ENCODE measurements at places on chromosomes 5 and 9.

DNA sequence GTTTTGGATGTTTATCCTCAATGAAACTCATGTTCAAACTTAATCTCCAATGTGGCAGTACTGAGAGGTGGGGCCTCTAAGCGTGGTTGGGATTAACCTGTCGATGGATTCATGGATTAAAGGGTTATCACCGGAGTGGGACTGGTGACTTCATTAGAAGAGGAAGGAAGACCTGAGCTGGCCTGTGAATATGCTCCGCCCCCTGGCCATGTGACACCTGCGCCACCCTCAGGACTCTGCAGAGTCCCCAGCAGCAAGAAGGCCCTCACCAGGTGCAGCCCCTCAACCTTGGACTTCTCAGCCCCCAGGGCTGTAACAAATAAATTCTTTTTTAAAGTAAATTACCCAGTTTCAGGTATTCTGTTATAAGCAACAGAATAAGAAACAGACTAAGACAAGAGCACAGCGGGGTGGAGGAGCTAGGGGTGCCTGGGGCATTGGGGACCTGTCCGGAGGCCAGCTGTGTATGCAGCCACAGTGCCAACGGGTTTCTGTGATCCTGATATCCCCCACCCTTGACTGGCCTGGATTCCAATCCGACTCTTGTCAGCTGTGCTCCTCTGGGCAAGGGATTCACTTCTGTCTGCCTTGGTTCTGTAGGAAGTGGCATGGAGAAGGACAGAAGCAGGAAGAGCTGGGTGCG, 3.2 kb upstream of the MAPK9 start:
- DNase-seq = no peak

DNA sequence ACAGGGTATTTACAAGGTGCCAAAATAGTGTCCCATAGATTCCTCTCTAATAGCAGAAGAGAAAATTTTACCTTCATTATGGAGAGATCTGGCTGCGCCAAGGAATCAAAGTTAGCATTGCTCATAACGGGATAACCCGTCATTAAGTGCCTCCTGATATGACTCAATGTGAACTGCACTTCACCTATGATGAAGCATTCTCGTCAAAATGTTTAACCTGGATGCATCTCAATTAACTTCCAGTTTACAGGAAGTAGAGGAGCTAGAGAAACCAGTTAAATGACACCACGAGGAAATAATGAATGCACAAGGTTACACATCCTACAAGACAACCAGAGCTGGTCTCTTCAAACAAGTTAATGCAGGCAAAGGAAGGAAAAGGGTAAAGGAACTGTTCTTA, 17.2 kb downstream of the FBXW11 start:
- no peak for DNase-seq

DNA sequence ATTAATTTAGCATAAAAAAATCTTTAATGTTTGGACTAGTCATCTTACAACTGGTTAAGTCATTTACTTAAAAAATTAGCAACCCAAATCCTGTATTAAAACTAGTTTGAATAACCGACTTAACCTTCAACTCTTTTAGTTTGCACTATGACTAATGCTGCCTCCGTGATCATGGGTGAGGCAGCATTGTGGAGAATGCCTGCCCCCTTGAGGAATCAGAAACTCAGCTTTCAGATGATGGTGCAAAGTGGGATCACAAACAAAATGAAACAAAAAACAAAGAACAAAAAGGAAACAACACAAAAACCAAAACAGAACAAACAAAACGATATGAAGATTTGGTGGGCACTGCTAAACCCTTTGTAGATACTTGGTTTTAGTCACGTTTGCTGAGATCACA, 127.0 kb upstream of the PALM2AKAP2 start:
- DNase-seq = no peak

DNA sequence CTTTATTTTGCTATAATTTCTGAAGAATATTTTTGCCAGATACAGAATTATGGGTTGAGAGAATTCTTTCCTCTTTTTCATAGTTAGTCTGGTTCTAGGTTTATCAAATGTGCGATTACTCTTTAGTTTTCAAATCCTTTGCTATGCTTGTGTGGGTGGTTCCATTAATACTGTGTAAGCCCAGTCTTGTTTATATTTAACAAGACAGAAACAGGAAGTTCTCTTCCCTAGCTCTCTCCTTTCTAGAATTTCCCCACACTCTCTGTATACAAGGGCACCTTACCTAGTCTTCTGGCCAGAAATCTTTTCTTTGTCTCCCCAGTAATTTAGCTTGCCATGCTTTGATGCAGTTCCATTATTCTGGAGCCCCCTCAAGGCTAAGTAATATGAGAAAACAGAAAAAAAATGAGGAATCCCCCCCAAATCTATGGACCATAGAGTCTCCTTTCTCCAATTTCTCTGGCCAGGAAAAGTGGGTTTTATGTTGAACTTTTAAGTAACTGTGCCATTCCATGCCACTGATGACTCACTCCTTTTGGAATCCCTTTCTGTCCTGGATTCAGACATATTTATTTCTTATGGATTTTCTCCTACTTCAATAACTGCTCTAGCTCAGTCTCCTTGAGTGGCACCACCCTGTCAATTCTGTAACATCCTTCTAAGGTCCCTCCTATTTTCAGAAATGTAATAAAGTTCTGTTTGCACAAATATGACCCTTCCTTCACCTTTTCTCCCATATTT, 1714.1 kb downstream of the EFNA5 start:
- no peak for DNase-seq

DNA sequence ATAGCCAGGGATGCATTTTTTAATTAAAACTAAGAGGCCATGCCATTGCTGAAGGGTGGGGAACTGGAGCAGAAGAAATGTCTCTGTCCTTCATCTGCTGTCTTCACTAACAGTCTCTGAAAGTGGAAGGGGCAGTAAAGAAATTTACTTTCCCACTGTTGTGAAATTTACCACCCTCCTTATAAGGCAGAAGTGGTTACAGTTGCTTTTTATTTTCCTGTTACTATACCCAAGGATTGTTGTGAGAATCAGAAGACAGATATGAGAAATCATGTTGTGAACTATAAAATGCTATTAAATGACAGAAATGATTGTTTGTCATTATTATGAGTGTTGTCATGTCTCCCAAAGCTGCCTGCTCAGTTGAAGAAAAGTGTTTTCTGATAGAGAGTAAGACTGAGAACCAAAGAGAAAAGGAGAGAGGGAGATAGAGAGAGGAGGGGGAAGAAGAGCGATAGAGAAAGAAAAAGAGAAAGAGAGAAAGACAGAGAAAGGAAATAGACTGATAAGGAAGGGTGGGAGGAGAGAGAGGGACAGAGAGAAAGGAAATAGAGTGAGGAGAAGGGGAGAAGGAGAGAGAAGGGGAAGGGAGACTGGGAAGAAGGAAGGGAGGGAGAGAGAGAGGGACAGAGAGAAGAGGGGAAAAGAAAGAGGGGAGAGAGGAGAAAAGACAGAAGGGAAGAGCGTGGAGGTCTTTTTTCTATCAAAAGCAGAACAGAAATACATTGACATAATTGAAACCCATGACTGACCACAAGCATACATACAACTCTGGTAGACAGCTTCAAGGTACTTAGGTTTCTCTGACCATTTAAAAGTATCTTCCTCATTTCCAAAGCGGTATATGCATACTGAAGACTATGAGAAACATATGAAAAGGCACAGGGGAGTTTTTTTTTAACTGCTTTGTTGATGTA, 22.5 kb downstream of the SEC61B start:
- no peak for DNase-seq

Data from activated naive CD4-positive, alpha-beta T cell (primary cell).